T-helper 17 cell (primary cell): ENCODE measurements at places on chromosomes 5 and 9. TPM values are rescaled to one million over a fixed set of nuclear protein-coding genes. Genes with fewer than 3 reads are reported as not detected.

MTMR12 gene
- 29.4 TPM for total RNA-seq

GRCh38 chr5:156879665-156880285, 29.7 kb downstream of the PPP1R2B start:
- no peak for DNase-seq

DNA sequence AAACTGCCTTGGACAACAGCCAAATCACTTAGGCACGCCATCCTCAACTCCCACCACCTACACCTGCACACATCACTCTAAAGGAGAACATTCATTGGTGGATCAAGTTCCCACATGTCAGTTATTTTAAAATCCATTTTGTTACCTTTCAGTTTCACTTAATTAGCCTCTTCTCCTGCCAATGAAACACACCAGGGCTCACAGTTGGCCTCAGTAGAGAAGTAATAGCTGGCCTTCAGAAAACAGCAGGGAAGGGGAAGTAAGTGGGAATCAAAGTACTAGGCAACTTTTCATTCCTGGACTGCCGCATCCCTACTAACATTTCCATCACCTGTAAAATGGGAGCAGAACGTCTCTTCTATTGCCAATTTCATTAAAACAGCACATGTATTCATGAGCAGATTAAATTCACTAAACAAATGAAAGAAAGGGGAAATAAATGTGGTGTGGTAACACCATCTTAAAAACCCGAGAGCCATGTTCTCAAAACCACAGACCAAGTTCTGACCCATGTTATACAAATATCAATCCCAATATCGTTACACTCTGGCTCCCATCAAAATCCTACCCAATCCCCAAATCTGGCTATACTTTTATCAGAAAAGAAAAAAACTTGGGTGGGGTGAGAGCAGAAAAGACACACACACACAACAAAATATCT, 1.7 kb downstream of the SIL1 start:
- DNase-seq = no peak

PDE6A gene
- total RNA-seq = not detected

DNA sequence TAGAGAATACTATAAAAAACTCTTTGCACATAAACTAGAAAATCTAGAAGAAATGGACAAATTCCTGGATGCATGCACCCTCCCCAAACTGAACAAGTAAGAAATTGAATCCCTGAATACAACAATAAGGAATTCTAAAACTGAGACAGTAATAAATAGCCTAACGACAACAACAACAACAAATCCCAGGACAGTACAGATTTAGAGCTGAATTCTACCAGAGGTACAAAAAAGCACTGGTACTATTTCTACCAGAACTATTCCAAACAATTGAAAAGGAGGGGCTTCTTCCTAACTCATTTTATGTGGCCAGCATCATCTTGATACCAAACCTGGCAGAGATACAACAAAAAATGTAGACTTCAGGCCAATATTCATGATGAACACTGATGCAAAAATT, 394.4 kb upstream of the RORB start:
- no peak for DNase-seq

GRCh38 chr5:132383261-132383660, 13.8 kb downstream of the SLC22A5 start:
- DNase-seq = no peak

DNA sequence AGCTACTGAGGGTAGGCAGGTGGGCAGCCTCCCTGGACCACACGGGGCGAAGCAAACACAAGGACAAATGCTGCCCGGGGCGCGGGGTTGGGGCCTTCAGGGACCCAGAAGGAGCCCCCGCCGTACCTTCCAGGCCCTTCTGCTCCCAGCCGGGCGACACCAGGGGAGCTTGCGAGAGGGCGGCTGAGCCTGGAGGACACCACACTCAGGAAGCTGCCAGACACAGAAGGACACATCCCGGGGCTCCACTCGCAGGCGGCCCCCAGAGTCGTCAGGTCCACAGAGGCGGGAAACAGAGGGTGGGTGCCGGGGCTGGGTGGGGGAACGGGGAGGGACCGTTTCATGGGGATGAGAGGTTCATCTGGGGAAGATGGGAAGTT, 58.5 kb upstream of the UBAC1 start:
- no peak for DNase-seq

DNA sequence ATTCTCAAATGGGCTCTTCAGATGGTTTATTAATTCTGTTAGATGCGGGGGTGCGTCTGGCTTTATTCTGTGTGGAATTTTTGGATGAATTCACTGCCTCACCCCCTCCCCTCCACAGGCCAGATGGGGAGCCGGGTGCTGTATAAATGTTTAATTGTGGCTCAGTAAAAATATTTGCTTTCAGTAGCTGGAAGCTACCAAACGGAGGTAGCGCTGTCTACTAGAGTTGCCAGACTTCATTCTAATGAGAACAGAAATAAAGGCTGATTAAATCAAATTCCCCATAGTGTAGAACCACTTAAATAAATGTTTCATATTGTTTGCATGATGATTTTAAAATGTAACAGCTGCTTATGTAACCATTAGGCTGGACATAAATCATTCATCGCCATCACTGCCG, 34.5 kb upstream of the KCNMB1 start:
- DNase-seq = no peak

ACTBL2 gene
- total RNA-seq = not detected

TNC gene
- not detected for total RNA-seq

DNA sequence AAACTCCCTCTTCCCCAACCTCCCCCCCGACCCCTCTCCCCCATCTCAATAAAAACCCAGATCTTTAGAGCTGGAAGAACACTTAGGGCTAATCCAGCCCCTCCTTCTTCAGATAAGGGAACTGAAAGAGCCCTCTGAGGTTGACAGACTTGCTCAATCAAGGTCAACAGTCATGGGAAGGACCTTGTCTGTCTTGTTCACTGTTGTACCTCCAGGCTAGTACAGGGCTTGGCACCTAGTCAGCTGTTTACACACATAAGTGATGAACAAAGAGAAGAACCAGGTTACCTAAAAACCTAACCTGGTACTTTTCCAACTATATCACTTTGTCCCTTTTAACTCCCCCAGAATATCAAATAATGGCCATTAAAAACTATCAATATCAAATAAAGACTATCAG, 2.4 kb downstream of the TTC39B start:
- DNase-seq = no peak

GRCh38 chr5:13249854-13250253, 694.6 kb downstream of the DNAH5 start:
- no peak for DNase-seq

- no peak for DNase-seq
Observed at GRCh38 chr5:14187660-14188059, 44.5 kb downstream of the TRIO start.

DNA sequence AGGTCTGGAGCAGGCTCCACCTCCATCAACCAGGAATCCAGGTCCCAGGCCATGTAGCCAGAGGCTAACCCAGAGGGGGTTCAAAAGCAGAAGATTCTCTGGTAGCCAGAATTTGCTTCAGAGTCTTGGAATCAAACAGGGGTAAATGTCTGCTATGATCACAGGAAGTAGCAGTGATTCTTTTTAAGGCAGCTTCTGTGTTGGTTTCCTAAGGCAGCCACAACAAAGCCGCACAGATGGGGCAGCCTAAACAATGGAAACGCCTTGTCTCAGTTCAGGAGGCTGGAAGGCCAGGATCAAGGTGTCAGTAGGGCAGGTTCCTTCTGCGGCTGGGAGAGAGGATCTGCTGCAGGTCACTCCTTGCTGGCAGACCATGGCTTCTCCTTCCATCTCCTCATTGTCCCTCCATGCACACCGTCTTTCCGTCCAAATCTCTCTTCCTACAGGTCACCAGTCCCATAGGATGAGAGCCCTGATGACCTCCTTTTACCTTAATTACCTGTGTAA, 167.3 kb downstream of the ROR2 start:
- no peak for DNase-seq

- DNase-seq = no peak
Observed at GRCh38 chr9:81719972-81720371, 30.6 kb upstream of the TLE1 start.
